Eye (tissue), 1 donor: ENCODE measurements at places on chromosomes 11 and 22.

DNA sequence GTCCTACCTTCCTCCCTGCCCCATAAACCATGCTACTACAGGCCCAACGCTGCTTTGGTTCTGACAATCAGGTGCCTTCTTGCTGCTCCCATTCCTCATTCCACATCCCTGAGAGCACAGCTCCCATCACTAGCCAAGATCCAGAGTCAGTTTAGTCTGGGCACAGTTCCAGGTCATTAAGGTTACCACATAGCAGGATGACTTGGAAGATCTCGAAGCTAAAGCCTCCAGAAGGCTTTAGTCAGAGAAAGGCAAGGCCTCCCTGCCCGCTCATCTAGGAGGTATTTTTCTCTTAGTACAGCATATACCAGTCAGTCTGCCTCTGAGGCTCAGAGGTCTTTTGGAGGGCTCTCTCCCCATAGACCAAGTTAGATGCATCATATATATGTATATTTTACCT is 30.3 kb downstream of the TRIM66 start:
- no peak for DNase-seq

DNA sequence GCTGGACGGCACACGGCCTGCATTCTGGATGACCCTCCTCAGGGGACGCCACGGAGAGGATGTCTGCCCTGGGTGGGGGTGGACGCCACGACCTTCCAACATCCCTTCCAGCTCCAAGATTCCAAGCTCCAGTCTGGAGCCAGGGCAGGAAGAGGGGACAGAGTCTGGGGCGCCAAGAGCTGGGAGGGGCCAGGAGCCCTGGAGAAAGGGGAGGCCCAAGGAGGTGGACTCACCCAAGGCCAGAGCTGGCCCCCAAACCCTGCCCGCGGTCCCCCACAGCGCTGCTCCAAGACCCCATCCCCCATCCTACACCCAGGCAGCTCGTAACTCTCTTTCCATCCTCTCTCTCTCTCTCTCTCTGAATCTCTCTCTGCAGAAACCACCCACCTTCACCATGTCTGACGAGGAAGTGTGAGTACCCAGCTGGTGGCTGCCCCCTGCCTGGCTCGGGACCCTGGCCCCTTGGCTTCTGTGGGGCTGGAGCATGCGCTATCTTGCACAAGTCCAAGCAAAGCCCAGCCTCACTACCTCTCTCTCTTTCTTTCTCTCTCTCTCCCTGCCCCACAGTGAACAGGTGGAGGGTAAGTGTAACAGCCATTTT is 3.1 kb downstream of the TNNT3 start:
- DNase-seq, result no peak

DNA sequence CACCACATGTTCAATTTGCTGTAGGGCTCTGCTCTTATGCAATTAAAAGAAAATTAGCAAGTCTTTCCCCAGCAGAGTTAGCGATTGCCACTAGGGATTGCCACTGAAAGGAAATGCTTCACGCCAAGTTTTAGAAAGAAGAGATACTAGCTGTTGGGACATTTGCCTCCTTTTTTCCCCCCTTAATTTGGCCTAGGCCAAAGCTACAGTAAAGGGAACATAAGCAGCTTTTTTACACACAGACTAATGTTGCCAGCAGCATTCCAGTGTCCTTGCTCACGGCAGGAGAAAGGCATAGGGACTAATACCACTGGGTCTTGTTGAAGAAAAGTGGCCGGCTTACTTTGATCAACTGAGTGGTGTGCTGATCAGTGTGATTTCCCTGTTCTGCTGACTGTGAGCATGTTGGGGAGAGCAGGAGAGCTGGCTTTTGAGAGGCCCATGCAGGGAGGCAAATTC is 71.2 kb downstream of the PHF21A start:
- DNase-seq, result peak; percentile 86

DNA sequence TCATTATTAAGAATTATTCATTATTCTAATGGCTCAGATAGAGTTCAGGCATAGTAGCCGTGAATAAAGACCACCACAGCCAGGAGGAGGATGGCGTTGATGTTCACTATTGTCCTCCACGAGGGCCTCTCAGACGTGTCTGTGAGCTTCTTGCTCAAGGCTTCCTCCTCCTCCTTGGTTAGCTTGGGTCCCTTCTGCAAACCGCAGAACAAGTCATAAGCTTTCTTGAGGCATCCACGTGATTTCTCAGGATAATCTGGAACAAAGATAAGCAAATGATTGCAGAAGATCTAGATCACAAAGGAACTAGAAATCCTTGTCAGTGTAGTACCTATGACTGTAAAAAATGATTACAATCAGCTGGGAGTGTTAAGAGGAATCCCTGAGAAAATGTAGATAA is 13.6 kb upstream of the RFPL2 start:
- no peak for DNase-seq

DNA sequence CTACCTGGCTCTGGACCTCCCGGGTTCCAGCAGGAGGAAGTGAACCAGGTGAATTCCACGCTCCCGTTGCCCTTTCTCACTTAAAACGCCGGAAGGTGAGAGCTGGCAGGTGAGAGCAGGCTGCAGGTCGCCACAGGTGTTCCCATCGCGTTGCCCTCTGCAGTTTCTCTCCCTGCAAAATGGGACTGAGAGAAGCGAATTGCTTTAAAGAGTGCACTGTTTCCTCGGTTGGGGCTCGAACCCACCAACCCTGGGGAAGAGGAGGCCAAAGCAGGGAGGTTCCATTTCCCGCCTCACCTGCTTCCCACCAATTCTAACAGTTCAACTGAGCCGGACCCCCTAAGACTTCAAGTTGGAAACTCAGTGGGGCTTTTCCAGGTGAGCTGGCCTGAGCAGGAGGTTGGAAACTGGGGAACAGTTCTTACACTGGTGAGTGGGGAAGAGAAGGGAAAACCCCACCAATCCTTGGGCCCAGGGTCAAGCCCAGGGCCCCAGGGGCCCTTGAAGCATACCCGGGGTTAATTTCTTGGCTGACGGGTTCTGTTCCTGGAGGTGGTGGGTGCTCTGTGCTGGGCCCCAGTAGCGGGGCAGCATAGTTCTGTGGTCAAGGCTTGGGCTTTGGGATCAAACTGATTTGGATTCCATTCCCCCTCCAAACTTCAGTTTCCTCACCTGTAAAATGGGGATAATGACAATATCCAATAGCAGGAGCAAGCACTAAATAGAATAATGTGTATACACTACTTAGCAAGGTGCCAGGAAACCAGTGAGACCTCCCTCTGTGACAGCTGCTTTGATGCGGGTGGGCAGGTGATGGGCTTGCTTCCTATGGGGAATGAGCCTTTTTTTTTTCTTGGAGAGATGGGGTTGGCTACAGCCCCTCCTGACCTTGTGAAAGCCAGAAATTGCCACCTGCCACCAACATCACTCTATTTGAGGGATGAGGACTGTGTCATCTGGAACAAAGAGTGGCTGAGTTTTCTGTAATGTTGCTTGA is 788 bp downstream of the CD82 start:
- no peak for DNase-seq

DNA sequence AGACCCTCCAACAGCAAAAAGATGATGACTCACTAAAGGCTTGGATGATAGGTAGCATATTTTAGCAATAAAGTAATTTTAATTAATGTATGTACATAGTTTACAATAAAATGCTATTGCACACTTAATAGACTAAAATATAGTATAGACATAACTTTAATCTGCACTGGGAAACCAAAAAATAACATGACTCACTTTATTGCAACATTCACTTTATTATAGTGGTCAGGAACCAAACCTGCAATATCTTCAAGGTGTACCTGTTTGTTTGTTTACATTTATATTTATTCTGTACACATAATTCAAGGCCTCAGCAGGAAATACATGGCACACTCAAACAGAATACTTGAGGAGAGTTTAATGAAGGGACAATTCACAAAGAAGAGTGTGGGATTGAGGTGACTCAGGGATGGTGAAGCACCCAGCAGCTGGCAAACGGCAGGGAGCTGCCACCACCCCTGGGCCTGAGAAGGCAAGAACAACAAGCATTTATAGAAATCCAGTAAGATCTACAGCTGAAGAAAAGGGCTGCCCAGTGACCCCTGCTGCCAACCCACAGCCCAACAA is 51.5 kb upstream of the POU2AF2 start:
- DNase-seq, result no peak

DNA sequence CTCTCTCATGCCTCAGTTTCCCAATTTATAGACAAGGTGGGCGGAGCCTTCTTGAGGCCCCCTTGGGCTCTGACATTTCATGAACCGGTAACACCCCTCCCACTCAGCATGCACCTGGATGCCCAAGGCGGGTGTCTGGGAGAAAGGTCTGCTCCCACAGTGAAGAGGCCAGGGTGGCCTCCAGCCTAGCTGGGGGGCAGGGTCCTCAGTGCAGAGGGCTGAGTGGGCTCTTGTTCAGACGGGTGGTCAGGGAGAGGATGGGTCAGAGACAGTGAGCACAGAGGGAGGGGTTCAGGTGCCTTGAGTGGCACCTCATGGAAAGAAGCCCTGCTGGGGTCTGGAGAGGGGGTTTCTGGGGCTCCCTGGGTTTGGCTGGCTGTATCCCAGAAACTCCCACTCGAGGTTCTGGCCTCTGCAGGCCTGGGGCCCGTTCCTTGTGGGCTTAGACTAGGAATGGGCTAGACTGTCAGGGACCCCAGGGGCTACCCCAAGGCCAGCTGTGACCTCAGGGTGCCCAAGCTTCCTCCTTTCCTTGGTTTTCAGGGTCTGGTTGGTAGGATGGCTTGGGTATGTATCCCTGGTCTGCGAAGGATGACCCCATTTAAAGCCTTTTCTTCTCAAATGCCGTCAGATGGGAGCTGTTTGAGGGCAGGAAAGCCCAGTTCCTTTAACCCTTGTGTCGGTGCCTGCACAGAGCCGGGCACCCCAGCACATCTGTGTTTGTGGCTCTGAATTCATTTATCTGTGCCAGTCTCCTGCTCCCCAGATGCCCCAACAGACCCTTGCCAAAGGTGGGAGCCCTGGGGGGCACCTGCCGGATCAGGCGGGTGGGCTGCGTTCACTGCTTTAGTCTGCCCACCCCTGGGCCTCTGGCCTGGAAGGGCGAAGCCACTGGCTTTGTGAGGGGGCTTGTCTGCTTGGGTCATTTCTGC is 1.2 kb downstream of the SYNGR1 start:
- no peak for DNase-seq

DNA sequence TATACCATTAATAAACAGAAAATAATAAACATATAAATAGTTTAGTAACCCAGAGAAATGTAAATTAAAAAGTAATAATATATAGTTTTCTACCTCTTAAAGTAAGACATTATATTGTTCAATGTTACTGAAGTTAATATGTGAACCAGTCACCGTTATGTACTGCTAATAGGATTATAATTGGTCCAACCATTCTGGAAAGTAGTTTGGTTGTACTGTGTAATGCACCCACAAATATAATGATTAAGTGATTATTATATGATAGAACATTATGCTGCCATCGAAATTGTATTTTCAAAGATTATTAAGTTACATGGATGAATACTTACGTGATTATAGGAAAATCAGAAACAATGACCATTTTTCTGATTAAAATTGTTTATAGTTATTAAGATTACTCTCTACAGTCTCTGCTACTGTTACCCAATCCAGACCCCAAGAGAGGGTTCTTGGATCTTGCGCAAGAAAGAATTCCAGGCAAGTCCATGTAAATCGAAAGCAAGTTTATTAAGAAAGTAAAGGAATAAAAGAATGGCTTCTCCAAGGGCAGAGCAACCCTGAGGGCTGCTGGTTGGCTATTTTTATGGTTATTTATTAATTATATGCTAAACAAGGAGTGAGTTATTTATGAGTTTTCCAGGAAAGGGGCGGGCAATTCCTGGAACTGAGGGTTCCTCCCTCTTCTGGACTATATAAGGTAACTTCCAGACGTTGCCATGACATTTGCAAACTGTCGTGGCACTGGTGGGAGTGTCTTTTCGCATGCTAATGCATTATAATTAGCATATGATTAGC is 50.1 kb downstream of the ACER3 start:
- no peak for DNase-seq

DNA sequence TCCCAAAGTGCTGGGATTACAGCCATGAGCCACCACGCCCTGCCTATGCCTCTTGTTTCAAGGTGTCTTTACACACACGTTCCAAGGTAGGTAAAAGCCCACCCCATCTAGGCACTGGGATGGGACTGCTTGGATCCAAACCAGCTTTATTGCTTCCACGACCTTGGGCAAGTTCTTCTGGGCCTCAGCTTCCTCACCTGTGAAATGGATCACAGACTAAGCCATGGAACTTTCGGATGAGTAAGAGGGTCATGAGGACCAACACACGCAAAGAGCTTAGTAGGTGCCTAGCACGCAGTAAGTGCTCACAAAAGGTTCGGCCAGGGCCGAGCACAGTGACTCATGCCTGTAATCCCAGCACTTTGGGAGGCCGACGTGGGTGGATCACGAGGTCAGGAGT is 15.6 kb downstream of the RHOD start:
- DNase-seq, result no peak

DNA sequence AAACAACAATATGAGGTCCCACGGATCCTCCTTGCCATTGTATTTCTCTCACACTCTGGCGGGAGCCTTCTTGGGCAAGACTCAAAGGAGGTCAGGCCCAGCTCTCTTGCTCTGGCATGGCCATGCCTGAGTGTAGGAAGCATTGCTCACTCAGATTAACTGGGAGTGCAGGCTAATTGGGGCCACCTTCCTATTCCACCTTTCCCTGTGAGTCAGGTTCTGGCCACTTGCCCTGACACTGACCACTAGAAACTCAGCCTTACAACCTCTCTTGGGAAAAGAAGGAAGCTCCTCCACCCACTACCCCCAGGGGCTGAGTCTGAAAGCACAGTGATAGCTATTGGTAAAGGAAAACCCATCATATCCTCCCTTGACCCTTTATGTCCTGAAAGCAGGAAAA is 121.8 kb upstream of the NTM start:
- no peak for DNase-seq

GRCh38 chr11:116099541-116099940 is 595.3 kb upstream of the CADM1 start:
- DNase-seq, result no peak

DNA sequence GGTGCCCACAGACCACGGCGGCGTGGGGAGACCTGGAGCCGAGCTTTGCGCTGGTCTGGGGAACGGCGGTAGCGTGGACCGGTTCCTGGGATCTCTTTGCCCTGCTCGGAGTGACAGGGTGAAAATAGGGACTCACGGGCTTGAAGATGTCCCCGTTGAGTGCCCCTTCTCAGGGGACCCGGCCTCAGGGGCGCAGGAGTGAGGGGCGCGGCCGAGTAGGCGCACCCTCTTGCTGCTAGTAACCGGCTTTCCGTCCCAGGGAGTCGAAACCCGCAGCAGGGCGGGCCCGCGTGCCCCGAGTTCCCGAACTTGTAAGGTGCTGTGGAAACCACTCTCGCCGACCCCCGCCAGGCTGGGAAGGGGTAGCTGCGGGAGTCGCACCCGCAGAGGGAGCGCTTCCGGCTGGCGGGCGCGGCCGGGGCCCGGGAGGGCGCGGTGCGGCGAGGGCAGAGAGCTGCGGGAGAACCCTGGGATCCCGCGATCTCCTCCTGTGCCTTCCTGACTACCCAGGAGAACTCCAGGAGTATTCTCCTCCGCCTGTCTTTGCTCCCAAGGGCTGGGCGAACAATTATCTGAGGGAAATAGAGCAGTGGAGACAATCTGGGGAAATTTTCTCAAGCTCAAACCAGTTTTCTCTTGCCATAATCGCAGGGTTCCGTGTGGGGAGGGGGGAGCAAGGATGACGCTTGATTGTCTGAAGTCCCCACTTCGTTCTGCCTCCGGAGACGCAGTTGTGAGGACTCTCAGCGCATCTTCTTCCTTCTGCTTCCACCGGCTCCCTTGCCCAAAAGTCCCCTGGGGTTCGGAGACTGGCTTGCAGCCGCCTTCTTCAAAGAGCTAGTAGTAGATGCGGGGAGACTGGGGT is 666 bp downstream of the NELL1 start:
- peak; percentile 59 for DNase-seq
